ENCODE measurements at places on chromosomes 7 and 10.
A peak's percentile ranks its signal among the peaks of the same experiment; 100 is the strongest.

GRCh38 chr7:37337522-37337921 lies 111.1 kb downstream of the ELMO1 start:
- DNase-seq: peak; percentile 57

DNA sequence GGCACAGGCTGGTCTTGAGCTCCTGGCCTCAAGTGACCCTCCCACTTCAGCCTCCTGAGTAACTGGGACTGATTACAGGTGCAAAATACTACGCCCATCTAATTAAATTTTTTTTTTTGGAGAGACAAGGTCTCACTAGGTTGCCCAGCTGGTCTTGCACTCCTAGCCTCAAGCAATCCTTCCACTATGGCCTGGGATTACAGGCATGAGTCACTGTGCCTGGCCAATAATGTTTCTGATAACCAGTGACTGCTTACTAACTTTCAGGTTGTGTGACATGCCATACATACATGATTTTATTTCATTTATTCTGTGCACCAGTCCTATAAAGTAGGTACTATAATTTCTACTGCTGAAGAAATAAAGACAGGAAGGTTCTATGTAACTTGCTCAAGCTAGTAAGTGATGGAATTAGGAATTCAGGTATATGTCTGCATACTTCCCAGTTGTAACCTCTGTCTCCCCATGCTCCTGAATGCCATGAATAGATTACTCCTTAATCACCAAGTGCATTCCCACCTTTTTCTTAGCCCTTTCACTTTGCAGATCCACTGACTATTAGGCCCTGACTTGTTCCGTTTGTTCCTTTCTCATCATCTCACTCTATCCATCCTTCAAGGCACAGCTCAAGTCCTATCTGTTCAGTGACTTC lies 28.1 kb downstream of the MCU start:
- no peak for DNase-seq

GRCh38 chr10:71396084-71396710 lies 523 bp upstream of the CDH23 start:
- peak; percentile 31 for DNase-seq

GRCh38 chr10:84375011-84375410 lies 46.6 kb downstream of the CCSER2 start:
- peak; percentile 69 for DNase-seq

DNA sequence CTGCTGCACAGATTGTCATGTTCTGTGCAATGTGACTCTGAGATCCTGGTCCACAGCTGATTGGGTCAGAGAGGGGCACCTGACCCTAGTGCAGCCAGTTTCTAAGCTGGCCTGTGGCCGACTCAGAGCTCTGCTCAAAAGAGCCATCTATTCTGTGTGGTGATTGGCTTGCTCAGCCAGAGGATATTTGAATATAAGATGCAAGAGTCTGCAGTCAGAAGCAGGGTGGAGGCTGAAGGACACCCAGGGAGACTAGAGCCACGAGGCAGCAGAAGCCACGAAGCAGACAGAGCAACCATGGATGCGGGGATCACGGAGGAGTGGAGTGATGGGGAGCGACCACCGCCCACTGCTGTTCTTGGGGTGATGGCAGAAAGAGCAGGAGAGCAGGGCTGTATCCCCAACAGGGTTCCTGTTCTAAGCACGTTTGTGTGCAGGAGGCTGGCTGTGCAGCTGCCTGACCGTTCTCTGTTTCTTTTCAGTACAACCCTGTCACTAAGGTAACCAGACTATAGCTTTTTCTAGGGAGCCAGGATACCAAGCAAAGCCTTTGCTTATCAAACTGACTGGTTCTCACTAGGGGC lies 19.5 kb upstream of the RHEB start:
- DNase-seq: peak; percentile 57

- DNase-seq: no peak
Measured at GRCh38 chr7:2968616-2969397, 74.9 kb downstream of the CARD11 start.

GRCh38 chr10:5679037-5679435 lies 5.6 kb upstream of the TASOR2 start:
- no peak for DNase-seq

DNA sequence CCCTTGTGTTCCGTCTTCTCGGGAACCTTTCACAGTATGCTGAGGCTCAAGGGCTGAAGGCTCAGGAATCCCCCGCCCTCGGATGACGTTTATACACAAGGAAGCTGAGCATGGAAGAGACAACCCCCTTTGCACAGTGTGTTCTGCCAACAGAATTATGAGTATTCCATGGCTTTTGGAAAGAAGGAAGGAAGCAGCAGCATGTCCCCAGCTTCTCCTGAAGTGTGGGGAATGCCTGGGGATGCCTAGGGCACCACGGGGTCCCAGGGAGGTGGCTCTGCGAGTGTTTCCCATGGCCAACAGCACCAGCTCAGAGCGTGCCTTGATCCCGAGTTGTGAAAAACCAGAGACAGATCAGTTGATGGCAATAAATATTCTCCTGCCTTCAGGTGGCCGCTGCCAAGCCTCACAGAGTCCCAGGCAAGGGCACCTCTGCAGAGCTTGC lies 88.8 kb upstream of the DDC start:
- DNase-seq: no peak

GRCh38 chr7:91940171-91940570 lies 491 bp upstream of the AKAP9 start:
- DNase-seq: peak; percentile 37

GRCh38 chr10:77944519-77944918 lies 18.0 kb upstream of the DLG5 start:
- DNase-seq: no peak

- no peak for DNase-seq
Measured at GRCh38 chr10:60349426-60349825, 40.2 kb downstream of the ANK3 start.

- no peak for DNase-seq
Measured at GRCh38 chr7:81926154-81926553, 156.3 kb upstream of the HGF start.

- DNase-seq: no peak
Measured at GRCh38 chr7:136868496-136869000, at the start of gene CHRM2. CHRM2 (plus strand) TSS chr7:136868652; CDS start chr7:137014866, 146,214 bp downstream.

- no peak for DNase-seq
Measured at GRCh38 chr7:75734586-75735458, 3.9 kb downstream of the HIP1 start.

Measured in GM12865 (cell line).